Activated CD4-positive, alpha-beta T cell treated with anti-CD3 and anti-CD28 coated beads, Interleukin-2, Interleukin-4, amounts not matched to agents 100 ng/mL and 50 ng/mL, durations not matched to agents 16 hours and 8 hours (primary cell): ENCODE measurements at places on chromosomes 2 and 18.
A peak's percentile ranks its signal among the peaks of the same experiment; 100 is the strongest.

DNA sequence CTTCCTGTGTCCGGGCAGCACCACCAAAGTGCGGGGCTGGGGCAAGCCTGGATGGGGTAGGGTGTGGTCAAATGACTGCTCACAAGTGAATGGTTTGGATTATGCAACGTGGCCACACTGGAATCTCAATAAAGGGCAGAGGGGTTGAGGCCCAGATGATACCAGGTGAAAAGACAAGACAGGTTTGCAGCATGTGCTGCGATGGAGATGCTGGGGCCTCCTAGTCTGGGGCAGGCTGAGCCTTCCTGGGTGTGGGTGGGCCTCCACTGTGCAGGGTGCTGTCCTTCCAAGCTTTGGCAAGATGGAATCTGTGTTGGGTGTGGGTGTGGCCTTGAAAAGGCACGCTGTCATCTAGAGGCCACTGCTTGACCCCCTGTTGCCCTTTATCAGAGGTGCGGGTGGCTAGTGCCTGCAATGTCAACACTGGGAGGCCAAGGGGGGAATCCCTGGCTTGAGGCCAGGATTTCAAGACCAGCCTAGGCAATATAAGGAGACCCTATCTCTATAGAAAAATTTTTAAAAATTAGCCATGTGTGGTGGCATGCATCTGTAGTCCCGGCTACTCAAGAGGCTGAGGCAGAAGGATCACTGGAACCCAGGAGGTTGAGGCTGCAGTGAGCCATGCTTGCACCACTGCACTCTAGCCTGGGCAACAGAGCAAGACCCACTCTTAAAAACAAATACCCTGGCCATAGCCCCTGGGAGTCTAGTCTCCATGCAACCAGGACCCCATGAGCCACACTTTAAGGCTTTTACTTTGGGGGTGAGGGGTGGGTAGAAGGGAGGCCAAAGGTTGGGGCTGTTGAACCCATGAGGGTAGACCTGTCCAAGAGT is 13.8 kb downstream of the RRM2 start:
- DNase-seq: no peak

- DNase-seq: no peak
Measured at GRCh38 chr18:40375837-40376236, 1579.2 kb upstream of the PIK3C3 start.

GRCh38 chr18:43863180-43863579 is 585.9 kb upstream of the SYT4 start:
- DNase-seq: no peak

- DNase-seq: peak; percentile 38
Measured at GRCh38 chr2:176079831-176080539, 3.8 kb downstream of the EVX2 start.

DNA sequence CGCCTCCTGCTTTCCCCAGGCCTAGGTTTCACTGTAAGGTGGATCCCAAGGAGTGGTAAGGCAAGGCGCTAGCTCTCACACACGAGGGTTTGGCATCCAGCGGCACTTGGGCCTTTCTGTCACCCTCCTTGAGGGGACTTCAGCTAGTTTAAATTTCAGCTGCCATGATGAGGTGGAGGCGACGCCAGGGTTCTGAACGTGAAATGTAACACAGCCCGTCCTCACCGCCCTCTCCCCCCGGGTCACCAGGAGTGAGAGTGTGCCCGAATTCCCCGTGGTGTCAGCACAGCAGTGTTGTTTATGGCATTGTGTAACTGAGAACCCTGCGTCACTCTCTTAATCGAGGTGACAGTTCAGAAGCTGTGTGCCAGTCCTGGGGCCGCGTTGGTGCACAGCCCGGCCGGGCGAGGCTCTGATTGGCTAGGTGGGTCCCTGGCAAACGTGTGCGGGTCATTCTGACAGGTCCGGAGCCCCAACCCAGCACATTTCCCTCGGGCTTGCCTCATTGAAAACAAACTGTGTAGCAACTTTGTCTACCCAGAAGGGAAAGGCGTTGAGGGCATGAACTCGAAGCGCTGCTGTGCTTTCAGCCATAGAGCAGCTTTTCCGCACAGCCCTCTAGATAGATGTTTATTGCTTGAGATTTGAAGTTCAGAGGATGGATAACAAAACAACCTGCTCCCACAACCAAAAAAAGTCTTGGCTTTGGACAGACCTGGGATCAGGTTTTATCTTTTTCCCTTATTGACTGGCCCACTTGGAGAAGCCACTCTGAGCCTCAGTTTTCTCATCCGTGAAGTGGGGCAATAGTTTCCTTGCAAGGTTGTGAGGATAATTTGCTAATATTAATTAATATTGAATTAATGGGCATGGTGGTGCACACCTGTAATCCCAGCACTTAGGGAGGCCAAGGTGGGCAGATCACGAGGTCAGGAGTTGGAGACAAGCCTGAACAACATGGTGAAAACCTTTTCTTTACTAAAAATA is 4.9 kb downstream of the CIDEA start:
- DNase-seq: no peak

- no peak for DNase-seq
Measured at GRCh38 chr2:15733867-15734673, 142.4 kb downstream of the DDX1 start.

- DNase-seq: no peak
Measured at GRCh38 chr2:26185304-26185928, 12.5 kb downstream of the GAREM2 start.

DNA sequence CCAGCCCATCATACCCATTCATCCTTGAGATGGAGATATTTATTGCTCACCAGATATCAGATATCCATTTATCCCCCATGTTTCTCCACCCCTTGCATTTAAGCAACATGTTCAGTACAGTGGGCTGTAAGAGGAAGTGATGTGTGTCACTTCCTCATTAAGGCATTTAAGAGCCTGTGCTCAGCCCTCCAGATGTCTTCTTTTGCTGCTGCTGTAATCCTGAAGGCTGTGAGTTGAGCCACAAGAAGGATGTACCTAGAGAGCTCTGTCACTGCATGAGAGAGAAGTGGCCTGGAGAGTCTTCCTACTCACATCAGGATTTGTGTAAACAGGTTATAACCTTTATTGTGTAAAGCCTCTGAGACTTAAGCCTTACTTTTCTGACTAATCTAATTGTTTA is 151.8 kb upstream of the UNC80 start:
- DNase-seq: no peak

DNA sequence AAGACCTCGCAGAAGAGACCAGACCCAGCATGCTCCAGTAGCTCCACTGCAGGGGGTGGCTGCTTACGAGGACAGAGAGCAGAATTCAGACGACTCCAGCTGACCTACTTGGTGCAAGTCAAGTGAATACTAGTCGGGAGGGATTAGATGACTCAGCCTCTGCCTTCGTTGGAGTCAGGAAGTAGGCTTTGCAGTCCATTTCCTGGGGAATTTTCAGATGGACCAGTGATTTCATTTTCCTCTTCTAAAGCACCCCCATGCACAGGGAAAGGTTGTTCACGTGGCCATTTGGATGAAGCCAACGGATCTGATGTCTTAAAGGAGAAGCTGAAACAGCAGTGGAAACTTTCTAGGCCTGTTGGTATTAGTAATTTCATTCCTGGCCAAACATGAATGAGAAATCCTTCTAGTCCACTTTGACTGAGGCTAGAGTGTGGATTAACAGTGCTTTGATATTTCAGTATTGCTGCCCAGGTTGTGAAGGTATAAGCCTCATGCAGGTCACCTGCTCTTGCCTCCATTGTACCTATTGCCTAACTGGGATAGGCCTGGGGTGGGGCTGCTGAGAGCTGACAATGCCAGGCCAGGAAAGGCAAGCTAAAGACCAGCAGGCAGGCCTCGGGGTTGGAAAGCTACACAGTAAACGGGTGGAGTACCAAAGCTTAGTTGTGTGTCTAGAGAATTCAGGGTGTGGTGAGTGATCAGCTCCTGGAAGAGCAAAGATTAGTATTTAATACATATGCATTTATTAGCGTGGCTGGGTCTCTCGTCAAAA is 117.6 kb upstream of the FOSL2 start:
- DNase-seq: peak; percentile 64

DNA sequence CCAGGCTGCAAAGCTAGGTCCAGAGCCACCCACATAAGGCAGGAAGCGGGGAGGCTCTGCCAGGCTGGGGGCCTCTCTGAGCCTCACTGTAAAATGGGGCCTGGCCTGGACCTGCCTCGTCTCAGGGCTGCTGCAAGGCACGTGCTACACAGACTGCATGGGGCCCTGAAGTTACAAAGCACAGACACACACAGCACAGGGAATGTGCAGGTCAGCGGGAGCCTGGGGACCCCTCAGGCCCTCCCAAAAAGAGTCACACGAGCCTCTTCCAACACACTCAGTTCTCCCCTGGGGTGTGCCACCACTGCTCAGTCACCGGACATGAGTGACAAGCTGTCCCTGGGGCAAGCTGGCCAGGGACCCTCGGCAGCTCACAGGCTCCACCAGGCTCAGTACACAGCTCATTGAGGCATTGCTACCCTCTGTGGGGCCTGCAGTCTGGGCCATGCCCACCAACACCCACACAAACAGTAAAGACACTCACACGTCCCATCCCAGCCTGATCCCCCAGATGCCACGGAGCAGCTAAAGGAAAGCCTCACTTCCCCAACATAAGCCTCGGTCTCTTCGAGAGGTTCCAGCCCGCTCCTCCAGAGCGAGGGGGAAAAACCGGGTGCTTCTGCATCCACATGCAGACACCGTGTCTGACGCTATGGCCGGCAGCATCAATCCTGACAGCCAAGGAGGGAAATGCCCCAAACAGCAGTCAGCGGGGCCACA is 33.7 kb downstream of the BOK start:
- DNase-seq: no peak

DNA sequence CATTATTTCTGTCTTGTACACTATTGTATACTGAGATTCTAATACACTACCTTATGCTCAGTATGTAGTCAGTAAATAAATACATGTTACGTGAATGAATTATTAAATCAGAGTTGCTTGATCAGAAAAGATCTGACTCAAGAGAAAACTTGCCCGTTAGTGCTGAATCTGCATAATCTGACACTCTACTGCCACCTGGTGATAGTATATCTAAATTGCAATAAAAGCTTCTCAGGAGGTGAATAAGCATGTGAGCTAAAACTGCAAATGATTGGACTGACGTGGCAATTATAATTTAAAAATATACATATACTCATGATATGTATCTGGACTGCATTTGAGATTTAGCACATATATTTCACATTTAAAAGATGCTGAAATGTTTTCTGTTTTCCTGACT is 70.4 kb downstream of the KIAA1328 start:
- DNase-seq: peak; percentile 49

DNA sequence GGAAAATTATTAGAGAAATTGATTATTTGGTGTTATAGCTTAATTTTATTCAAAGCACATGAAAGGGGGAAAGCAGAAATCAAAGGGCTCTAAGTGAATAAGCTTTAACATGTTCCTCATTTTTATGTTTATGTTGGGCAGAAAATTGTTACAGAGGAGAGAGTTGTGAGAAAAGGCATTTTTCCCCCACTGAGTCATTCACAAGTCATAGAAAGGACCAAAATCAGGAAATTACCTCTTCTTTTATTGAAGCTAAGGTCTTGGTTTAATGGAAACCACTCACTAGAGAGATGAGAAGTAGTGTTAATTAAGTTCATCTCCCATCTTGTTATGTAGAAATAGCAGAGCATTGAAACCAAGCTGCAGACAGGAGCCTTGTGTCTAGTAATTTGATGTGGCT is 175.3 kb upstream of the THUMPD2 start:
- no peak for DNase-seq

GRCh38 chr2:65329525-65329924 is 101.9 kb downstream of the ACTR2 start:
- DNase-seq: no peak

DNA sequence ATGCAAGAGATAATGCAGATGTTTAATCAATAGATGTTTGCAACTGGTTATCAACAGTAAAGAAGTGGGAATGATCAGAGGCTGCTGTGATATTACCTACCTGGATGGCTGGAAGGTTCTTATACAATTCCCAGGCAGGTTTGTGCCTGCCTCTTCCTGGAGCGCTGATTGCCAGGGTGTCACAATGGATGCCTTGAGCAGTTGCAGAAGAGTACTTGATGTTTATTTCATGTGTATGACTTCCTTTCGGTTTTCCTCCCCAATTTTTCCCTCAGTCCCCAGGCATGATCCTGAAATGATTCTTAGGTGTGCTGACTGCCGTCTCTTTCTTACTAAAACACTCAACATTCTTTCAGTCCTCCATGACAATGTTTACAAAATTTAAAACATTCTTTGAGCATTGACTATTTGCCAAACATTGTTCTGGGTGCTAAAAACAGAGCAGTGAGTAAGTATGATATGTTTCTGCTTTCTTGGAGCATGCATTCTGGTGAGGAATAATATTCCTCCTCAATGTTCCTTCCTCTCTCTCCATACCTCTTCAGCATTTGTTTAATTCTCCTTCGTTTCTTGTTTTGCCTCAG is 416.6 kb upstream of the TRIB2 start:
- DNase-seq: no peak

DNA sequence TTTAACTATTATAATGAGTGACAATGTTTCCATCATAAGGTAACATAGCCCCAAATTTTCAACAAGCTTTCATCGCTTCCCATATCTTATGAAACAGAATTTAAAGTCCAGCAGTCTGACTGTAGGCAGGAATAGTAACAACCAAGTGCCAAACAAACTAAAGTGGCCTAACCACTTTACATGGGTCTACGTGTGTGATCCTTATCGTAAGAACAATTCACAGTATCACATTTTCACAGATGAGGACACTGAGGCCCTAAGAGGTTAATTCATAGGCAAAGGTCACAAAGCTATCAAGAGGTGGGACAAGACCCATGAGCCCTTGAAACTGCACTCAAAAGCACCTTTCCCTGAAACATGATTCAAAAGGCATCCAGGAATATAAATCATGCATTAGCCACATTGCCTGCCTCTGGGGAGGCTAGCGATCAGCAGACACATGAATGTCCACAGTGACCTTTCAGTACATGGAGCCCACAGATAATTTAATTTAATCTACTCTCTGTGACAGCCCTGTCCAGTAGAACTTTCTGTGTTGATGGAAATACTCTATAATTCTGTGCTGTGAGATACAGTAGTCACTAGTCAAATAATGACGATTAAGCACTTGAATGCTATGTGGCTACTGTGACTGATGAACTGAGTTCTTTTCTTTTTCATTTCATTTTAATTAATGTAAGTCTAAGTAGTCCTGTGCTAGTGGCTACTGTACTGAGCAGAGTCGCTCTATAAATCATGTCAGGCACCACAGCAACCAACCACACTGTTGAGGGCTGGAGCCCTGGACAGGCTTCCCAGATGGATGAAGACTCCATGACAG is 30.3 kb downstream of the KIDINS220 start:
- DNase-seq: no peak

GRCh38 chr18:59451963-59452362 is 92.9 kb upstream of the LMAN1 start:
- DNase-seq: no peak

DNA sequence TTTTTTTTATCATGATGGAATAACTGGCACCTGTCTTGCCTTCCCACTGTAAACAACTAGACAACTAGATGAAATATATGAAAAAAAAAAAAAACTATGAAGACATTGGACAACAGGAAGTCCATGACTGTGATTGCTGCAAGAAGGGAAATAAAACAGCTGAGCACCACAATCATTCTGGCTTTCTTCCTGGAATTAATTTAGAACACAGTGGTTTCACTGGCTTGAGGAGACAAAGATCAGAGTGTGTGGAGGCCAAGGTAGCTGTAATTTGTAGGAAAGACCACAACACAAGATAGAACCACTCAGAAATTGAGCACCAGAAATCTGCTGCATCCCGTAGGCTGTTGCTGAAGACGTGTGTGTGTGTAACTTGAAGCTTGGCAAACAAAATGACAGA is 121.1 kb upstream of the PID1 start:
- DNase-seq: no peak
